ENCODE measurements at places on chromosomes 5 and 9.

DNA sequence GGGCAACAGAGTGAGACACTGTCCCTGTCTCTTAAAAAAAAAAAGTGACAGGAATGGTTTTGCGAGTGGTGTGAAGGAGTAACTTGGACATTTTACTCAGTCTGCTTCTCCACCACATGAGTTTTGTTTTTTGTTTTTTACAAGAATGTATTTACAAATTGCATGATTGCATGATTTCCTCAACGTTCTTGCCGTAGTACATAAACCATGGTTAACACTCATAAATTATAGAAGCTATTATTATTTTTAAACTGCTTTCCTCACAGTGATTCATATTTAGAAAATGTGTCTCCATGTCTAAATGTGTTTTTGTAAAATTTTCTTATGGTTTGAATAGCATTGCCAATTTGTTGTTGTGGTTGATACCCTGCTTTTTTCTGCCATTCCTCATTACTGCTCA, 220.0 kb downstream of the GOLPH3 start:
- DNase-seq, result no peak

DNA sequence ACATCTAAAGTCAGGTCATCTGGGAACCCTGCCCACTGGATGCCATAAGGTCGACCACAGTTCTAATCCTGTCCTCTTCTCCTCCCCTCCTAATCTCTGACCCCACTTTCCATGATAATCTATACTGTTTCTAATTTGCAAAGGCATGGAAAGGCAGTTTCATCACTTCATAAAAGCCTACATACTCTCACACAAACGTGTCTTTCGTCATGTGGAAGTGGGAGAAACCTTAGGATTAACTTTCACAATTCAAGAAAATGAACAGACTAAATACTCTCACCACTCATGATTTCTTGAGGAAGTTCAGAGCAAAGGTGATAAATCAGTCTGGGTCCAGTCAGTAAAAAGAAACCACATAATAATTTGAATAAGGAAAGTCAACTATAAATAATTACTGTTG, 5.5 kb downstream of the FANCC start:
- no peak for DNase-seq

- no peak for DNase-seq
These were observed 2.4 kb downstream of the ELL2 start for GRCh38 chr5:95959051-95959887.

DNA sequence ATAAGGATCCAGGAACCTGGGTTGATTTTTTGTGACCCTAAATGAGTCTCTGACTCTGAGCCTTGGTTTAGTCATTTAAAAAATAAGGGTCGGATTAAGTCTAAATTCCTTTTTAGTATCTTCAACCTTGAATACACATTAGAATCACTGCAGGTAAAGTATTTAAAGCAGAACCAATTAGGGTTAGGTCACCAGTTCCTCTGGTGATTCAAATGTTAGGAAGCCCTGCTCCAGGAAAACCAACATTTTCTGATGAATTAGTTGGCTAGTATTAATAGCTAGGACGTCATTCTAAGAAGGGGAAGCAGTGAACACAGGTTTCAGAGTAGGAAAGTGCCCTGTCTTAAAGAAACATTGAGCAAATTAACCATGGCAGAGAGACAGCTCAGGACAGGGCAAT, 31.4 kb upstream of the BRINP1 start:
- DNase-seq, result no peak

DNA sequence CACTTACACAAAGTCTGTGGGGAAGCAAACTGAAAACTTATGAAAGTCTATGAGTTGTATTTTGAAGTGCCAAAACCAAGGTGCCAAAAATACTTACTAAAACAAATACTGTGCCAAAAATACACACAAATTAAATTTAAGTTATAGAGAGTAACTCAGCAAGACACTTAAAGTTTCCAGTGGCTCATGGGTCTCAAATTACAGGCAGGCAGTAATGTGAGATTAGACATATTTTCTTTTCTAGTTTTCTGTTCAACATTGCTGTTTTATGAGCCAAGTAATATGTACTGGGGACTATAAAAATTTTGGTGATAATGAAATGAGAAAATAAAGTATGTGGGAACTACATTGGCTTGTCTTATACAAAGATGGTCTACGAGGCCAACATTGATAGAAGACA, 172.2 kb upstream of the SNX2 start:
- no peak for DNase-seq
